ENCODE measurements at places on chromosomes 1 and 21. TPM values are rescaled to one million over a fixed set of nuclear protein-coding genes. Genes with fewer than 3 reads are reported as not detected.

GRCh38 chr1:67579623-67580394 is 105.2 kb upstream of the GADD45A start:
- H3K4me1 ChIP-seq, result no peaks in the 10 kb centered on the region
- no peaks in the 10 kb centered on the region for H3K27me3 ChIP-seq
- no peak overlapping the region for H3K4me3 ChIP-seq
- H3K36me3 ChIP-seq, result no peaks in the 10 kb centered on the region

- no peaks in the 10 kb centered on the region for H3K36me3 ChIP-seq
- H3K4me3 ChIP-seq, result no peak overlapping the region
- H3K27ac ChIP-seq, result no peak overlapping the region
- DNase-seq, result no peak
- H3K4me1 ChIP-seq, result no peaks in the 10 kb centered on the region
Measured at GRCh38 chr1:214141486-214141885, 139.5 kb upstream of the SMYD2 start.

The KRTAP7-1 gene
- not detected for total RNA-seq

The CLCA4 gene
- not detected for total RNA-seq

DNA sequence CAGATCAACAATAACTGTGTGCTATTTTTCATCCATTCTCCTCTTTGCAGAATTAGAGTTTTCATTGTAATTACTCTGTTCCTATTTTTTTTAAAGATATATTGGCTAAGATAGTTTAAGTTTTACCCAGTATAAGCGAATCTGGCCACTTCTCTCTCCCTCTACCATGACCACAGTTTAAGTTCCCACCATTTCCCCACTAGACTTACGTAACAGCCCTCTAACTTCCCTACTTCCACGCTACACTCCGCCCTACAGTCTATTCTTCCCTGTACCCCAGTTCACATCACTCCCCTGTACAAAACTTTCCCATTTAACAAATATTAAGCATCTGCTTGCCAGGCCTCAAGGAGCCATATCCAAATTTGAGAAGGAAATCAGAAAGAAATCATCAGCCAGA is 16.5 kb downstream of the CTSK start:
- H3K27me3 ChIP-seq, result no peaks in the 10 kb centered on the region
- no peak for DNase-seq
- peaks cover 18% of the 10 kb centered on the region for H3K36me3 ChIP-seq
- peak overlapping the region; percentile 55 for H3K27ac ChIP-seq
- no peak overlapping the region for H3K4me3 ChIP-seq

DNA sequence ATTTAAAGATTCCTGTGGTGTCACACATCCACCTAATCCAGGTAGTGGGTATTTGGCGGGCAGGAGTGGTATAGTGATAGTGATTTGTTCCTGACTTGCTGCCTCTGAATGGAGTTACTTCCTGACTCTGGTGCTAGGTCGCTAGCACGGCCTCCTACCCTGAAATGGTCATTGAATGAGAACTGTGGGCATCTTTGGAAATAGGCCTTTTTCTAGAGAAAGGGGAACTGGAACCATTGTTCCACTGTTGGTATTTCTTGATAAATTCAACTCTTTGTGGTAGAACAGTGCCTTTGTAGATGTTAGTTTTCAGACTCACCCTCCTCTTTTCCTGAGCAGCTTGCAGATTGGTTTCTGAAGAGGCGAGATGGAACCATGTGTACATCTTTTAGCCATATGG is 1.5 kb downstream of the QSOX1 start:
- H3K27me3 ChIP-seq, result no peaks in the 10 kb centered on the region
- H3K4me3 ChIP-seq, result peak overlapping the region; percentile 93
- no peaks in the 10 kb centered on the region for H3K36me3 ChIP-seq
- peak; percentile 52 for DNase-seq
- peaks cover 69% of the 10 kb centered on the region for H3K4me1 ChIP-seq

- peaks cover under 1% of the 10 kb centered on the region for H3K36me3 ChIP-seq
- no peaks in the 10 kb centered on the region for H3K27me3 ChIP-seq
- H3K4me3 ChIP-seq, result no peak overlapping the region
- no peak for DNase-seq
- no peak overlapping the region for H3K27ac ChIP-seq
Measured at GRCh38 chr1:184060316-184060715, 8.8 kb downstream of the TSEN15 start.

DNA sequence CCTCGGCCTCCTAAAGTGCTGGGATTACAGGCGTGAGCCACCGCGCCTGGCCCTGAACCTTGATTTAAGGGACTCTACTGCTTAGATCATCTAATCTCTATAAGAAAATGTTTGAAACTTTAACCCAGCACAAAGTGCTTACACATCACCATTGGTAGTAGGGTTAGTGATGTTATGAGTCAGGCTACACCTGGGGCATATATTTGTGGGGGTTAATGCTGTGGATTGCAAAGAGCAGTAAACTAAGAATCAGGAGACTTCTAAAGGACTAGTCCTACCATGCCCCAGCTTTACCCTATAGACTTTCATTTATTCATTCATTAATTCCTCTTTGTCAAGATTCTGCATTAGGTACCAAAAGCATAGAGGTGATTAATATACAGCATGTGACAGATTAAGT is 880.5 kb downstream of the TTLL7 start:
- DNase-seq, result no peak
- no peaks in the 10 kb centered on the region for H3K4me1 ChIP-seq
- H3K27ac ChIP-seq, result no peak overlapping the region
- no peaks in the 10 kb centered on the region for H3K27me3 ChIP-seq
- no peaks in the 10 kb centered on the region for H3K36me3 ChIP-seq

The REN gene
- total RNA-seq, result not detected

DNA sequence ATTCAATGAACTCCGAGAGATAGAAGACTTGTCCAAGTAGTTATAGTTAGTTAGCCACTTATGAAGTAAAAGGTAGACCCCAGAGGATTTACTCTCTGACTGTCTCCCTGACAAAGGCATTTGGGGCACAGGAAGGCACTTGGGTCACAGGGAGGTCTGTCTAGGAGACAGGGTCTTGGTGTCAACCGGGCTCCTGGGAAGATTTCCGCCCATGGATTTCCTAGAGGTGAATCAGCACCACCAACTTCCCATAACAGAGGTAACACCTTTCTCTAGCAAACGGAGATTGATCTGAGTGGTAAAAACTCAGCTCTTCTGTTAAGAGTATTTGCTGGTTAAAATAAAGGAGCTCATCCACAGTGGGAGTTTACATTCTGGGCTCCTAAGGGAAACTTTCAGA is 16.4 kb downstream of the CCN1 start:
- DNase-seq, result no peak
- no peak overlapping the region for H3K4me3 ChIP-seq
- no peaks in the 10 kb centered on the region for H3K27me3 ChIP-seq
- H3K36me3 ChIP-seq, result no peaks in the 10 kb centered on the region

GRCh38 chr1:197733324-197733723 is 42.0 kb downstream of the DENND1B start:
- no peak for DNase-seq
- H3K27me3 ChIP-seq, result no peaks in the 10 kb centered on the region
- peaks cover 8% of the 10 kb centered on the region for H3K4me1 ChIP-seq

The KLF17 gene
- 0.33 TPM for total RNA-seq

- no peak for DNase-seq
- H3K36me3 ChIP-seq, result no peaks in the 10 kb centered on the region
- no peaks in the 10 kb centered on the region for H3K27me3 ChIP-seq
- H3K4me3 ChIP-seq, result no peak overlapping the region
- H3K27ac ChIP-seq, result no peak overlapping the region
- H3K4me1 ChIP-seq, result no peaks in the 10 kb centered on the region
Measured at GRCh38 chr1:106921186-106921585, 135.3 kb upstream of the PRMT6 start.

DNA sequence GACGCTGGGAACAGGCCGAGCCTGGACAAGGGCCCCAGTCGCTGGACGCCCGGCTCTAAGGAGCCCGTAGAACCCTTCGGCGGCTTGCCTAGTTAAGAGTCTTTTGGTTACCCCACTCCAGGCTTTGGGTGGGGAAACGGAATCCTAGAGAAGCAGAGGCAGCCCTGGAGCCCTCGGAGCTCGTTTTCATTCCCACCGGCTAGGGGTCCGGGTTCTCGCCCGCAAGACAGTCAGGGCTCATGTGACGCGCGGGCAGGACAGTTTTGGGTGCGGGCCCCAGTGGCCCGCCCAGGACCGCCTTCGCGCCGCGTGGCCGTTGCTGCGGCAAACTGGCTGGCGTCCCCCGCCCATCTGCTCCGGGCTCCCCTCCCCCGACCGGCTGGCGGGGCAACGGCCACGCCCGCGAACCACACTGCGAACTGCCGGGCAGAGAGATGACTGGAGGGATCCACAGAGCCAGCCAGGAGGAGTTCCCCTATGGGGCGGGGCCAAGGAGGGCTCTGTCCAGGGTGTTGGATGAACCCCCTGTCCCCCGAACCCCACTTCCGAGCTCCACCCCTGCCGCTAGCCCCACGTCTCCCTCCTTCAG is 829 bp upstream of the HES2 start:
- peaks cover 46% of the 10 kb centered on the region for H3K4me1 ChIP-seq
- DNase-seq, result peak; percentile 86
- H3K4me3 ChIP-seq, result peak overlapping the region; percentile 34
- peaks cover 70% of the 10 kb centered on the region for H3K27me3 ChIP-seq

GRCh38 chr1:146007489-146008133 is 11.2 kb upstream of the TXNIP start:
- peaks cover 52% of the 10 kb centered on the region for H3K4me1 ChIP-seq
- peak overlapping the region; percentile 90 for H3K27ac ChIP-seq
- H3K27me3 ChIP-seq, result no peaks in the 10 kb centered on the region
- peak overlapping the region; percentile 10 for H3K4me3 ChIP-seq
- H3K36me3 ChIP-seq, result no peaks in the 10 kb centered on the region
- DNase-seq, result no peak

The MYBPH gene
- not detected for total RNA-seq

GRCh38 chr1:155253208-155253607 is 2.1 kb downstream of the ENTREP3 start:
- peaks cover 29% of the 10 kb centered on the region for H3K4me1 ChIP-seq
- no peak overlapping the region for H3K27ac ChIP-seq
- no peak for DNase-seq
- H3K27me3 ChIP-seq, result no peaks in the 10 kb centered on the region

The TEX38 gene
- not detected for total RNA-seq

DNA sequence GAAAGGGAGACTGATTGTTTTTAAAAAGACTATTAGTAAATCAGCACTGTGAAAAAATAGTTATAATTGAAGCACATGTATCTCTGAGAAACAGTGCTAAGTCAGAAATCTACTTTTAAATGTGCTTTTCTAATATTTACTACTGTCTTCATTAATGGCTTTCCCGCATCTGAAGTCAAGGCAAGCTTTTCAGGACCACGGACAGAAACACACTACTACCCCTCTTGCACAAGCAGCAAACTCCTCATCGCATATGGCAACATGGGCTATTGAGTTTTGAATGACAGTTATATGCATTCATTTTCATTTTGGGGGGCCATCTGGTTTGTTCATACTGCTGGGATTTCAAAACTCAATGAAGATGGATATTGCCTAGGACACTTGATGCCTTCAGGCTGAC is 433.4 kb upstream of the CAMK1G start:
- H3K27ac ChIP-seq, result no peak overlapping the region
- no peaks in the 10 kb centered on the region for H3K36me3 ChIP-seq
- no peaks in the 10 kb centered on the region for H3K4me1 ChIP-seq
- H3K4me3 ChIP-seq, result no peak overlapping the region

DNA sequence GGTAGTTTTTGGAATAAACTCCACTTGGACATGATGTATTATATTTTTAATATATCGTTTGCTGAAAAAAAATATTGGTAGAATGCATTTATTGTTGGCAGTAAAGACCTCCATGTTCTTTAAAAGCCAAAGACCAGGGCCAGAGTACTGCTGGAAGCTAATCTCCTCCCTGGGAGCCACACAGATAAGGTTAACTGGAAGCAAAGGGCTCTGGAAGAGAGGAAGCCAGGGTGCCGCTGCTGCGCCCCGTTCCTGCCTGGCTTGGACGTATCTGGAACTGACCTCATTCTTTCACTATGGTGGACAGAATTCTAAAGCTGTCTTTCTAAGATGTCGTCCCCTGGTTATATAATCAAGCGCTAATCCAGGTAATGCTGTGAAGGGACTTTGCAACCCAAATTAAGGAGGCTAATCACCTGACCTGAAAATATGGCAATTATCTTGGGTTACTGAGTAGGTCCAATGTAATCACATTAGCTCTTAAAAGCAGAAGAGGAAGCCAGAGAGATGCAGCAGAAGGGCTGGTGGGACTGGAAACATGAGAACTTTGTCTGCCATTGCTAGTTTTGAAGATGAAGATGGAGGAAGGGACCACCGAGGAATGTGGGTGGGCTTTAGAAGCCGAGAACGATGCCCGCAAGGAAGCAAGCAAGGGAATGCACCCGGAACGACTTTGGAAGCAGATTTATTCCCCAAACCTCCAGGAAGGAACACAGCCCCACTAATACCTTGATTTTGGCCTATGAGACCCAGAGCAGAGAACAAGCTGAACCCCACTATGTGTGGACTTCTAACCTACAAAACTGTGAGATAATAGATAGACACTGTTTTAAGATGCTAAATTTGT is 167.7 kb upstream of the KCNJ15 start:
- H3K36me3 ChIP-seq, result no peaks in the 10 kb centered on the region
- H3K4me3 ChIP-seq, result no peak overlapping the region
- no peaks in the 10 kb centered on the region for H3K4me1 ChIP-seq
- H3K27ac ChIP-seq, result no peak overlapping the region
- no peak for DNase-seq
- no peaks in the 10 kb centered on the region for H3K27me3 ChIP-seq

DNA sequence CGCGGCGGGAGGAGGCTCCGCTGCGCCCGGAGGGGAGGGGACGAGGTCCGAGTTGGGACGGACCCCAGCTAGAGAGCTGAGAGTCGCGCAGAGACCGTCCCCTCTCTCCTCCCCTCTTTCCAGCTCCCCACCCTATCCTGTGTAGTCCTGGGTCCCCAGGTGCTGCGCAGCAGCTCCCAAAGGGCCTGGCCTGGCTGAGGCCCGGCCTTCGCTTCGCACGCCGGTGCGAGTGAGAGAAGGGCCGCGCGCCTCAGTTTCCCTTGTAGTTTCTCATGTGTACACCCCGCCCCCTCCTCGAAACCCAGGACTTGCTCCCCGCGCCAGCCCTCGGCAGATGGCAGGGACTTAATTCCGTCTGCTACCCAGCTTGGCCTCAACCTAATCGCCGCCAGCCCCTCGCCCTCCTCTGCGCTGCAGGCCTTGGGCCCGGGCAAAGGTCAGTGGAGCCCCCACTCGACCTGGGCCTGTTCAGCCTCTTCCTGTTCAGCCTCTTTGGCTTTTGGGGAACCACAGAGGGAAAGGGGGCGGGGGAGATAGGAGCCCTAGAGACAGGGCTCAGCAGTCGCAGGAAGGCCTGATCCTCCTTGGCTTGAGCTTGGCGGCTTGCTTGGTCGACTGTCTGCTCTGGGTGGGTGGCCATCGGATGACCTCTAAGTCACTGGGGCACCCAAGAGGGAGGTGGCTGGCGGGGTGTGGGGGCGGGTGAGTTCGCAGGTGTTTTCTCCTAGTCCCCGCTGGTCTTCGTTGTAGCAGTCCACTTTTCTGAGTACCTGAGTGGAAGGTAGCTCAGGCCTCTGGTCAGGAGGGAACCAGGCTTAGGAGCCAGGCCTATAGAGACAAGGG is 1.0 kb downstream of the ZNF687 start:
- peaks cover 16% of the 10 kb centered on the region for H3K4me1 ChIP-seq
- H3K27ac ChIP-seq, result peak overlapping the region; percentile 98
- peak; percentile 60 for DNase-seq
- H3K36me3 ChIP-seq, result peaks cover 13% of the 10 kb centered on the region
- H3K4me3 ChIP-seq, result peak overlapping the region; percentile 82

The E2F2 gene
- total RNA-seq, result 0.69 TPM

All from upper lobe of left lung (tissue), 6 donors.